ENCODE measurements at places on chromosomes 6 and 20.

- DNase-seq, result no peak
These were observed 60.5 kb downstream of the NRN1 start for GRCh38 chr6:5946181-5946580.

DNA sequence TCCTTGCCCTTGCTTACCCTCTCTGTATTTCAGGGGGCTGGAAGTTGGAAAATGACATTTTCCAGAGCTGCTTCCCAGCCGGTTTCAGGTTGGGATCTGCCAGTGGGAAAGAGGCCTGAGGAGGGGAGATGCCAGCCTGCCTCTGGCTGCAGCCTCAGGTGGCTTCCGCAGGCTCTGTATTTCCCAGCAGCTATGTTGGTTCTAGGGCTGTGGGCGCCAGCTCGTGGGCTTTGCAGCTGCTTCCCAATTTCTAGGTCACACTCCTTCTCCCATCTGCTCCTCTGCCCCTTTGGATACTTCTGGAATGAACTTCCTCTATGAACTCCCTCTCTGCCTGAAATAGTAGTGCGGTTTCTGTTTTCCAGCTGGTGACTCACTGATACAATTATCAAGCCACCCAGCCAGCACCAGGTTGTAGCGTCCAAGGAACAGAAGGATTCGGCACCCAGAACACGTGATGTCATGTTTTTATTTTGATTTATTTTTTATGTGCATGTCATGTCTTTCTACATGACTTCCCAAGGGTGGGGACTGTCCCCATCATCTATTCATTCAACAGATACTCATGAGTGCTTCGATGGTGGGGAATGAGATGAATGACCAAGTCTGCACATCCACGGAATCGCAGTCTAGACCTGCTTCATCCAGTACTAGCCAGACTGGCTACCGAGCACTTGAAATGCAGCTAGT is 38.0 kb downstream of the TGM2 start:
- no peak for DNase-seq

GRCh38 chr6:20056350-20056992 is 155.8 kb downstream of the MBOAT1 start:
- peak; percentile 39 for DNase-seq

DNA sequence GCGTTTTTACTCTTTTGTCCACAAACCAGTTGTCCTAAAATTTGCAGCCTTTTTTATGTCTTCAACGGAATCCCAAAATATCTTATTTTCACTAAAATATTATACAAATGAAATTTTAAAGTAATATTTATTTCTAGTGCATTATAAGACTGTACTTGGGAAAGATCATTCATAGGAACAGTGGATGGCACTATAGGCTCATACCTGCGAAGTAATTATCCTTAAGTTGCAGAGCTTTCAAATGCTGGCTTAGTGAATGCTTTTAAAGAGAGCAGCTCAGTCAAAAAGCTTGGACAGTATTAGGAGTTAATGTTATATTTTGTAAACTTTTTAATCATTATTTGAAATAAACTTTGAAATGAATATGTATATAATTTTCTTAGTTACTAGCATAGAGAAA is 254.9 kb downstream of the CDKAL1 start:
- no peak for DNase-seq

DNA sequence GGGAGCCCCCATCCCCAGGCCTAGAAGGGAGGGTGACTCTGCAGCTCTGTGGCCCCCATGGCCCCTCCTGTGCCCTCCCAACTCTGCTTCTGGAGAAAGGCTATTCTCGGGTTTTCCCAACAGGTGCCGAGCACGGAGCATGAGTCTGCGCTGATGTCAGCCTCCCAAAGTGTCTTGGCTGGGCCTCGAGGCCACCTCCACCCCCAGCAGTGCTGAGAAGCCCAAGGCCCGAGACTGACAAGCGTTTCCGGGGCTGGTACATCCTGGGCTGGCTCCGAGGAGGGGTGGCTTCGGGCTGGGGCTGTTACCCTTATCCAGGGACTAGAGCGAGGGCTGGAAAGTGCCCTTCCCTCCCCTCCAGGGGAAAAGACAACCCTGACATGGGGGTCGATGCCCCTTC is 60.2 kb upstream of the GATA5 start:
- no peak for DNase-seq

GRCh38 chr6:111615916-111616612 is 10.4 kb upstream of the TRAF3IP2 start:
- DNase-seq, result no peak

DNA sequence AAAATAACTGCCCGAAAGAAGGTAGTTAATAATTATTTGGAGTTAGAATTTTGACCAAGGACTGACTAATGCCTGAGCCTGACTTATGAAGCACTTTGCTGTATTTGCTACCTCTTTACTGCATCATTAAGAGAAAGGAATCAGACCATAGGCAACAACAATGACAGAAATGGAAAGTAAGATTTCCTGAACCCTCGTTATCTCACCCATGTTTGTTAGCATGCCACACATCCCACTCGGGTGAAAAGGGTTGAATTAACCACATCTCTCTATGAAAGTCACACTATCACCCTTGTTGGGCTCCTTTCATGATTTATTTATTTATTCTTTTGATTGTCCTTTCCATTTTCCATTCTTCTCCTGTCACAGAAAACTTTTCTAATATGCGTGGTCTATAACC is 59.6 kb downstream of the OLIG3 start:
- DNase-seq, result no peak

DNA sequence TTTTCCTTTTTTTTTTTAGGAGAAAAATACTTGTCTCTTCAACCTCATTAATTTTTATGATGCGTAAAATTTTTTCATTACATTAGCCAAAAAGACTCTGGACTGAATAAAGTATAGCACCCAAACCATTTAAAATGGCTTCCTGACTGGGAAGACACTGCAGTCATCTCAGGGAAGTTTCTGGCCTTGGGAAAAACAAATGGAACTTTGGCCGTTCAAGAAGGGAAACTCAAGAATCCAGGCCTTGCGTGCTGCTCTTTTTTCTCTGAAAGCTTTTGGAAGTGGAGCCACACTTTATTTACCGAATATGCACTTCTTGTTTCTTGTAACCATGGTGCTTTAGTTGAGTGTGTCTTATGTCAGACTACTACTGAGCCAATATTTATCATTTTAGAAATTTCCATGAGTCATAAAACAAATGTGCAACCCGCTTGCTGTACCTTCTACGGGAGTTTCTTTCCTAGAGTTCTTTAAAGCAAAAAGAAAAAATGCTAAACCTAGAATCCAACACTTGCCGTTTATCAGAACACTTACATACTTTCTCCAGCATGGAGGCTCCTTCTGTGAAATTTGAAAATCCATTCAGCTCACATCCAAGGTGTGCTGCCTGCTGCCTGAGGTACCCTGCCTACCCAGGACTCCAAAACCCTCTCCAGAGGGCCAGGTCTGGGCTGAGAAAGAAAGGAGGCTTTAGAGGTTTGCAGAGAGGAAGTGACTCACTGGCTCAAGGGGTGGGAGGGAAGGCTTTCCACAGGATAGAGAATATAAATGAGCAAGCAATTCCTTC is 11.5 kb upstream of the DSTN start:
- no peak for DNase-seq

GRCh38 chr20:58214310-58214709 is 14.1 kb downstream of the ANKRD60 start:
- DNase-seq, result no peak

DNA sequence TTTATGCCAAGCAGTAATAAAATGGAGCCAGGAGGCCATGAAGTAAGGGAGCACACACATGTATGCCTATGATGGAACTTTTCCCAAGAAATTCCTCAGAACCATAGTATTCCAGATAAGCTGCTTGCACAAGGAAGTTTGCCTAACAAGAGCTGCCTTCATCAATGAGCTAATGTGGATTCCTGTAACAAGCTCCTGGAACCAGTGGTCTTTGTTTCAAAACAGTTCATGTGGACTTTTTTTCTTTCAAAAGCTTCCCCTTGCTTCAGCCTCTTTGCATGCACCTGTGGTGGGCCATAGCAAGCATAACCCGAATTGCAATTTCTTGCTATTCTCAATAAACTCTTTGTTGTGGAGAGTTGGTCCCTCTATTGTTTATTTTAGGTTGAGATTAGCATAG is 359.6 kb downstream of the UTRN start:
- DNase-seq, result no peak

DNA sequence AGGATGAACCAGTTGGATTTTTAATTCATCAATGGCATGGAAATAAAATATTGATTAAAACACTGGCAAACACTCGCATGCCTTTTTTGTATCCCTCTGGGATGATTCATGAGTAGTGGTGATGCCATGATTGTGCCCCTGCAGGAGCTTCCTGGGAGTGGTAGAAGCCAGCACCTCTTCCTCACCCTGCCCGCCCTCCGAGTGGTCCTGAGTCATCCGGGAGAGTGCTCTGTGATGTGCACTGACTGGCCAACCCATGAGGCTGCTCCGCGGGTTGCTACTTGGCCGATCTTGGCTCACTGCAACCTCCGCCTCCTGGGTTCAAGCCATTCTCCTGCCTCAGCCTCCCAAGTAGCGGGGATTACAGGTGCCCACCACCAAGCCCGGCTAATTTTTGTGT is 27.4 kb downstream of the GJA10 start:
- DNase-seq, result no peak

GRCh38 chr6:35669451-35670045 is 19.2 kb downstream of the FKBP5 start:
- DNase-seq, result no peak

GRCh38 chr6:110185879-110186278 is 5.7 kb downstream of the CDC40 start:
- DNase-seq, result no peak

- peak; percentile 45 for DNase-seq
These were observed 34.2 kb downstream of the ZNF391 start for GRCh38 chr6:27422651-27423332.

DNA sequence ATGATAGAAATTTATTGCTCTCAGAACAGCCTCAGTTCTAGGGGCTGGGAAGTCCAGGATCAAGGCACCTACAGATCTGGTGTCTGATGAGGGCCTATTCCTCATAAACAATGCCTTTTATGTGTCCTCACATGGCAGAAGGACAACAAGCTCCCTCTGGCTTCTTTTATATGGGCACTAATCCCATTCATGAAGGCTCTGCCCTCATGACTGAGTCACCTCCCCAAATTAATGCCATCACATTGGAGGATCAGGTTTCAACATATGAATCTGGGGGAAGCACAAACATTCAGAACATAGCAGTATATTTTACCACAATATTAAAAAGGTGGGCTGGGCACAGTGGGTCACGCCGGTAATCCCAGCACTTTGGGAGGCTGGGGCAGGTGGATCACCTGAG is 58.5 kb upstream of the CCN6 start:
- no peak for DNase-seq

DNA sequence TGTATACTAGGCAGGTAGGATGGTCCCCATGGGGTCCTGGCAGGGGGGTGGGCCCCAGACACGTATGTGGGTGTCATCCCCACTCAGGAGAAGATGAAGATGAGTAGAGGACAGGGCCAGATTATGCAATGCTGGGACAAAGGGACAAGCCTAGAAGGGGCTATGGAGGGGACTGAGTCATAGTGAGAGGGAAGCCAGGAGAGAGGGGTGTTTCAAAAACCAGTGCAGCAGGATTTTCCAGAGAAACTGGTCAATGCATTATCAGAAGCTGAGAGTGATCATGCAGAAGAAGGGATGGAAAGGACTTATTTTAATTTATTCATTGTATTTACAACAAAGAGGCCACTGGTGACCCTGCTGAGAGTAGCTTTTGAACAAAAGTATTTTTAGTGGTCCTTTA is 74.0 kb downstream of the PPP1R3G start:
- no peak for DNase-seq

GRCh38 chr20:59807909-59808728 is 125.3 kb downstream of the SYCP2 start:
- DNase-seq, result no peak

DNA sequence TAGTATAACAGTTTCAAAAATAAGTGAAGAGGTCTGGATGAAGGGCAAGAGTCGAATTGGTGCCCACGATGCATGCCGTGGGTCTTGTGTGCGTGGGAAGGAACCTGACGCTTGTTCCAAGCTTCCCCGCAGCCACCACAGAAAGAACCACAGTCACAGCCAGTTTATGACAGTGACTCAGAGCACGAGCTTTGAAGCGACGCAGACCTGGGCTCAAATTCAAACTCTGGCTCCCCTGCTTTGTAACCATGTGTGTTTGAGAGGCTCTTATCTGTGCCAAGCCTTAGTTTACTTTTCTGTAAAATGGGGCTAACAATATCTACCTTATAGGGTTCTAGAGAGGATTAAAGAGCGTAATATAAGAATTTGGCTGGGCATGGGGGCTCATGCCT is 65.5 kb downstream of the SYNJ2 start:
- no peak for DNase-seq

GRCh38 chr6:75199889-75200288 is 6.0 kb downstream of the COL12A1 start:
- DNase-seq, result no peak

GRCh38 chr6:111944541-111944940 is 71.3 kb upstream of the FYN start:
- DNase-seq, result no peak

GRCh38 chr6:43521836-43522235 is 4.9 kb downstream of the POLR1C start:
- no peak for DNase-seq

DNA sequence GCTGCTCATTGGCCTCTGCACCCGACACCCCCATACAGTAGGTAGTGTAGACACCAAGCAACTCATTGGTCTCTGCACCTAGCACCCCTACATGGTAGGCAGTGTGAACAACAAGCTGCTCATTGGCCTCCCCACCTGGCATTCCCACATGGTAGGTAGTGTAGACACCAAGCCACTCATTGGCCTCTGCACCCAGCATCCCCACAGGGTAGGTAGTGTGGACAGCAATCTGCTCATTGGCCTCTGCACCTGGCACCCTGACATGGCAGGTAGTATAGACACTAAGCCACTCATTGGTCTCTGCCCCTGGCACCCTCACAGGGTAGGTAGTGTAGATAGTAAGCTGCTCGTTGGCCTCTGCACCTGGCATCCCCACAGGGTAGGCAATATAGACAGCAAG is 226.0 kb downstream of the SLC24A3 start:
- no peak for DNase-seq

DNA sequence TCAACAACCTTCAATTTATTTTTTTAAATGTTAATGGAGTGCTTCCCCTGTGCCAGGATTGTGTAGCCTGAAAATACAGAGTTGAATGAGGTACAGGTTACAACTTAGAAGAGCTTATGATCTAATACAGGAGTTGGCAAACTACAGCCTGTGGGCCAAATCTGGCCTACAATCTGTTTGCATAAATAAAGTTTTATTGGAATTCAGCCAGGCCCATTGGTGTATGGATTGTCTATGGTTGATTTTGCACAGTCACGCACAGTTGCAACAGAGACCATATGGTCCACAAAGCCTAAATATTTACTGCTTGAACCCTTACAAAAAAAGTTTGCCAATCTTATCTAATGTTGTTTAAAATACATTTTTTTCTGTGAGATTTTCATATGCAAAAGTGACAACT is 177.3 kb upstream of the CCN2 start:
- no peak for DNase-seq

- DNase-seq, result no peak
These were observed 18.0 kb upstream of the DSE start for GRCh38 chr6:116352515-116353471.
